ENCODE measurements at places on chromosomes 6 and 20.

GRCh38 chr6:16320533-16321340 is 82.3 kb downstream of the GMPR start:
- DNase-seq, result no peak

DNA sequence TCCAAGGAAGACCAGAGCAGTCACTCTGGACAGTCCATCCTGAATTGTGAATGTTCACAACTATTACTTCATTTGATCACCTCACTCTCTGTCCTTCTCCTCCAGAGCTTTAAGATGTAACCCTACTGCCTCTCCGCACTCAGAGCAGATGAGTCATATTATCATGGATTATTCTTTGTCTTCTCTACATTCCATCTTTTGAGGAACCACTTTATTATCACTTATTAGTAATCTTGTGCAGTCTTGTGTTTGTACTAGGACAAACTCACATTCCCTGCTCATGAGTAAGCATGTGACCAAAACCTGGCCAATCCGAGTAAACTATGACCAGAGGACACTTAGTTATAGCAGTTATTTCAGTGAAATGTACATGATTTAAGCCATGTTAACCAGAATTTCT is 401.5 kb upstream of the ADGRB3 start:
- DNase-seq, result no peak

- DNase-seq, result no peak
These were observed 28.5 kb downstream of the C6orf15 start for GRCh38 chr6:31083742-31084354.

GRCh38 chr6:69861986-69862385 is 4.4 kb upstream of the COL19A1 start:
- no peak for DNase-seq

- DNase-seq, result no peak
These were observed 48.7 kb upstream of the SRSF6 start for GRCh38 chr20:43408848-43409576.

- DNase-seq, result no peak
These were observed 8.0 kb upstream of the SLC17A3 start for GRCh38 chr6:25882051-25882496.

DNA sequence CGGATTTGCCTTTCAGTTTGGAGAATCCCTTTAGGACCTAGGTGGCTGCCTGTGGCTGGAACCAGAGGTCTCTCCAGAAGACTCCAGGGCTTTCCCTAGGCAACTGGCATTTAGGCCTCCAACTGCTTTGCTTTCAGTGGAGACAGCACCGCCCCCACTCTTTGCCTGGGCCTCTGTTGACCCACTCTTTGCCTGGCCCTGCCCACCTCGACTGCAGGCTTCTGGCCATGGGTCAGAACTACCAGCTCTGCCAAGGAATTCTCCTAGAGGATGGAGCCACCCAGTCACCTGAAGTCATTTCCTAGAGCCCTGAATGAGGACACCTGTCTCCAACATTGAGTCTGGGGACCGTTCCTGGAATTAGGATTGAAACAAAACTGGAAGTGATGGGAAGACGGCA is 439.0 kb upstream of the CDH4 start:
- no peak for DNase-seq

GRCh38 chr6:137217801-137218472 is 1.2 kb downstream of the IFNGR1 start:
- DNase-seq, result no peak

DNA sequence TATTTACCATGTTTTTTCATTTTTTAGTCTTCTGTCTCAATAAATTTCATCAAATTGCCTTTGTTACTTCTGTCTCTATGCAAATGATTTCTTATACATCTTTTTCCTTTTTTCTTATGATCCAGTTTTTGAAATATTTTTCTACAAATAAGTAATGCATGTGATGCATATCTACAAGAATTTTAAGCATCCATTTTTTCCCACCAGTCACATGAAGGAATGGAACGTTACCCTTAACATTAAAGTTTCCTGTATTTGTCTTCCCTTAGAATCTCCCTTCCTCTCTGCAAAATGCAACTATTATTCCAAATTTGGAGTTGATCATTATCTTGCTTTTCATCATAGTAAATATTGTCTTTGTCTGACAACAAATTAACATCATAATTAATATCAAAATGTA is 35.5 kb downstream of the PSMB9 start:
- no peak for DNase-seq

GRCh38 chr6:83303426-83303825 is 110.3 kb downstream of the RWDD2A start:
- no peak for DNase-seq

DNA sequence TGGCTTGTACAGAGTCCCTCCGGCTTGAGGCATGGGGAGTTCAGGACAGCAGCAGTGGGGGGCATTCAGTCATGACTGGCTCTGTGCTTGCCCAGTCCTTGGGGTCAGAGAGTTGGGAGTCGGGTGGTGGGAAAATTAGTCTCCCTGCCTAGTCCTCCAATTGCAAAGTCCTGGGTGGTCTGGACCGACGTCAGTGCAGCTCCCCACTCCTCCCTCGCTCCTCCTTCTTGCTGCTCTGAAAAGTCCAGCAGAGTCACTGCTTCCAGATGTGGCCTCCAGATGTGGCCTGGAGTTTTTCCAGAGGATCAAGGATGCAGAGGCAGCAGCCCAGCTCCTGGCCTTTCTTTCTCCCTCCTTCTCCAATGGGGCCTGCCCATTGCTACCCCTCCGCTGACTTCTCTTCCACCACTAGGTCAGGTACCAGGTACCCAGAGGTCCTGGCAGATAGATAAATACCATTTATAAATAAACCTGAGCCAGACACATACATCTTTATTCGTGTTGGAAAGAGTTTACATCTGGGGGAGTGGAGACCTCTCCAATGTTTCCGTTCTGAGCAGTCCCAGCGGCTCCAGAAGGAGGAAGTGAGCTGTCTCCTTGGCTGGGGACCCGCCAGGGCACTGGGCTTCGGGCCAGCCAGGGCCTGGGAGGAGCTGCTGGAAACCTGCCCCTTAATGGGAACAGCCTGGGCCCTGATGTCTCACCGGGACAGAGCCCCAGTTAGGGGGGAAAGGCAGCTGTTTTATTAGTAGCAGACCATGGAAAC is 49.0 kb upstream of the RNF24 start:
- no peak for DNase-seq

- DNase-seq, result no peak
These were observed 390.2 kb upstream of the MAN1A1 start for GRCh38 chr6:119739769-119740168.

GRCh38 chr6:14354919-14355572 is 237.5 kb downstream of the CD83 start:
- DNase-seq, result peak; percentile 19

GRCh38 chr6:139271056-139271455 is 20.7 kb downstream of the TXLNB start:
- DNase-seq, result no peak

DNA sequence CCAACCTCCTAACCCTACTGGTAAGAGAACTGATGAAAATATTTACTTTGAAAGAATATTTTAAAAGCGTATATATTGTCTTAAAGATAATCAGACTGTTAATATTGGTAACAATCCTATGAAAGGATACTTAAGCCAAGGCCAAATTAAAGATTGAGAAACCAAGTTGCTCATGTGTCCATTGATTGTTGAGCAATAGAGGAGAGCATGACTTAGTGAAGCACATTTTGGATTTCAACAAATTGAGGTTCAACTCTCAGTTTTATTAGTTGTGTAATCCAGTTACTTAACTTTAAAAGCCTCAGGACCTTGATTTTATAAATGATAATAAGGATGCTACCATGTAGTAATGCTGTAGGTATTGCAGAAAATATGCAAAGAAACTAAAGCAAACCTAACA is 56.8 kb downstream of the PRL start:
- DNase-seq, result no peak

DNA sequence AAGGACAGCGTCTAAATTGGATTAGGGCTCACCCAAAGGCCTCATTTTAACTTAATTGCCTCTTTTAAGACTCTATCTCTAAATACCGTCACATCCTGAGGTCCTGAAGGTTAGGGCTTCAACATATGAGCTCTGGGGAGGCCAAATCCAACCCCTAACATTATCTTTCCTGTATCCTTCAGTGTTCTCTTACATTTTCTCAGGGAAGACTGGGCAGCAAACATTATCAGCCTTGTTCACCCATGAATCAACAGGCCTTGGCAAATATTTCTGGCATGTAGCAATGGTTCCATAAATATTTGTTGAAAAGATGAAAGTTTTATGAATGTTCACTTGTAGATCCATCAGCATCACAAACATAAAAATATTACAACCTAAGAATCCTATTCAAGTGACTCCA is 24.6 kb upstream of the FOXF2 start:
- no peak for DNase-seq

DNA sequence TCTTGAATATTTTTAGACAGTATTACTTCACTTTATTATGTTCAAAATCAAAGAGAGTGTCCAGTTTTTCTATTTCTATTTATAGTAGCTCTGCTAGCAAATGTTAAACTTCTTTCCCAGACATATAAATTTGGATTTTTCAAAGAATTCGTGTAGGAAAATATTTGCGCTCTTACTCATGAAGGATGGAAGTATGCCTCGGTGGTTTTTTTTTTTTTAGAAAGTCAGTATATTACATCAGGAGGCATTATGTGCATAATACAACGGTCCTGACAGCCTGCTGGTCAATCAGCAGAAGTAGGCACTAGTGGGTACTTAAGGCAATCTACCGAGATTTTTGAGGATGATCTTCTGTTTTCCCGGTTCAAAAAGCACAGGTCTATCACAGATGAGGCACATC is 249.3 kb downstream of the TBX18 start:
- no peak for DNase-seq

DNA sequence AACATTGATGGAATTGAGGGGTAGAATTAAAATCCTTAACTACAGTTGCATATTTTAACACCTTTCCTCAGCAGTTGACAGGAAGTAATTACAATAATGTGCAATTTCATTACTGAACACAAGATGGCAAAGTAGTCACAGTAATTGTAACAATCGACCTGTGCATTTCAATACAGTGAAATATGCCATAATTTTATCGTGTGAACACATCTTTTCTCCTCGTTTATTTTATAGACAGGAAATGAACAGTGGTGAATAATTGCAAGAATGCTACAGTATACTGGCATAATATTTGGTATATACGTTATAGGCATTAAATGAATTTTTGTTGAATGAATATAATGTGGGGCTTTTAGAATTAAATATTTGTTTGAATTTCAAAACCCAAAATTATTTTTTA is 25.0 kb downstream of the CYB5R4 start:
- no peak for DNase-seq

DNA sequence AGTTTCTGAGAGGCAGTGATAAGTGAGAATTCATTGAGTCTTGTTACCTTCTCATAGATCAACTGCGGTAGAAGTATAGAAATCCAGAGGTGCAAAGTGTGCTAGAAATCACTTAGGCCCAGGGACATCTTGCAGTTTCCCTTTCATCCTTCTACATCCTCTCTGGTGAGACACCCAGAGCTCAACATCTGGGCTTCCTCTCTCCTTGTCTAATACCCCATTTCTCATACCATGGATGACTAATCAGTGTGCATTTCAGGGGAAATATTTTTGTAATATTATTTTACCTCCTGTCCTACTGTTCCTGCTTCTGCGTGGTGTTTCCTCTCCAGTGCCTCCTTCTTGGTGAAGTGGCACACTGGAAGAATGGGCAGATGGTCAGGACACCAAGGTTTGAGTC is 322.4 kb downstream of the TFAP2B start:
- no peak for DNase-seq

DNA sequence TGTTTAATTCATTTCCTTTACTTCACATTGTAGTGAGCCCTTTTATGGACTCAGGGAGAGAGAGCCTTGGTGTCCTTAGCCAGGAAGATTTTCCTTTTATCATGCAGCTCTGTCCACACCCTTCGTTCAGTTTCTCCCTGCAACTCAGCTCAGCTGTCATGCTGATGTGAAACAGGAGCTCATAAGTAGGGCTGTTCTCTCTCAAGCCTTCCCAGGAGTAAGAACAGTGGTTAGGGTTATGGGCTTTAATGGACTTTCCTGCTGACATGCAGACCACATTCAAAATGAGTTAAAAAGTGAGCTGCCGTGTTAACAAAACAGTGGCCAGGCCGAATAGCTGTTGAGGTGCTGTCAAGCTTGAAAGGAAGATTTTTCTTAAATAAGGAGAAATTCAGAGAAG is 104.1 kb downstream of the BCKDHB start:
- no peak for DNase-seq

GRCh38 chr6:14320332-14320731 is 202.8 kb downstream of the CD83 start:
- DNase-seq, result no peak

- peak; percentile 97 for DNase-seq
These were observed at the start of gene HINT3 for GRCh38 chr6:125956506-125957390. TSS of gene HINT3 (plus strand) at chr6:125956770. CDS start at chr6:125956978, 208 bp downstream.

GRCh38 chr6:113824411-113824810 is 32.7 kb upstream of the MARCKS start:
- DNase-seq, result no peak

DNA sequence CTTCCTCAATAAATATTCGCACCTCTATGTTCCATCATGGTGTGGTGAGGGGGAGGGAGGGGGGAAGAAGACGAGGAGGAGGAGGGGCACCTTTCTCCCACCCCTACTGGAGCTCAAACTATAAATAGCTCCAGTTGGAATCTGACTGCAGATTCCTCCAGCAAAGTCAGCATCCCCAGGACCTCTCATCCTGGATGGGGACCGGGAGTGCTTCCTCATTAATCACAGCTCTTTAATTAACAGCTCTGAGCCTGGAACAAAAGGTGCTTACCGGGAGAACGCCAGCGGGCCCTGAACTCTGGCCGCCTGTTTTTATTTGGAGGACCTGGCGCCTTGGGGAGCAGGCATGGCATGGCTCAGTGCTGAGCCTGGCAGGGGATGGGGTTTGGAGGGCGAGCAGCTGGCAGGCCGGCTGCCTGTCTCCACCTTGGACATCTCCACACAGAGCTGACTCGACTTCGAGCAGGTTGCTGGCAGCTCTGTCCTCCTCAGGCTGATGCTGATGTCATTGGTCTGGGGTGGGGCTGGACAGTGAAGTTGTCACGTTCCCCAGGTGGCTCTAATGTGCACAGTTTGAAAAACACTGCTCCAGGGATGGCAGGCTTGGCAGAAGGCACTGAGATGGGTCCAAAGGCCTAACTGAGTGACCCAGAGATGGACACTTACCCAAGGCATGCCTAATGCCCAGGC is 180.4 kb downstream of the DHX35 start:
- no peak for DNase-seq

GRCh38 chr20:36155991-36156390 is 1.5 kb downstream of the EPB41L1 start:
- DNase-seq, result no peak

- DNase-seq, result no peak
These were observed 77.1 kb downstream of the FARS2 start for GRCh38 chr6:5338177-5338960.

DNA sequence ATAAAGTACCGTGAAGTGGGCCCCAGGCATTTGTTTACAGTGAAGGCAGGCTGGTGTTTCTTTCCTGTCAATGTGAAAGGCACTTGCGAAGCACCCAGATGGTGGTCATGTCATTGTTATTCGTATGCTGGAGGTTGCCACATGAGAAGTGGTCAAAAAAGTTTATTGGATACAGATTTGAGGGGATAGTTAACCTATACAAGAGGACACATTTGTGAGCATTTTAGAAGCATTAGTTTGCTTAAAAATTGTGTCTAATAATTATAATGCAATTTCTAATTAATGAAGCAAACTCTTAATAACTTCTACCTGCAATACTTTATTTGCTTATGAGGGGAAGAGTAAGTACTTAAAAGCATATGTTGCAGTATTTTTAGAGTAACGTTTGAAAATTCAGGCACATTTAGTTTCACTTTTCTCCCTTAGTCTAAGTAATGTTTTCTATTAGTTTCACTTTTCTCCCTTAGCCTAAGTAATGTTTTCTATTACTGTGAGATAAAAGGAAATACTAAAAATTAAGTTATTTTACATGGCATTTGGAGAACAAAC is 120.7 kb upstream of the CLDN20 start:
- no peak for DNase-seq
